ENCODE measurements at places on chromosomes 2 and 18.

DNA sequence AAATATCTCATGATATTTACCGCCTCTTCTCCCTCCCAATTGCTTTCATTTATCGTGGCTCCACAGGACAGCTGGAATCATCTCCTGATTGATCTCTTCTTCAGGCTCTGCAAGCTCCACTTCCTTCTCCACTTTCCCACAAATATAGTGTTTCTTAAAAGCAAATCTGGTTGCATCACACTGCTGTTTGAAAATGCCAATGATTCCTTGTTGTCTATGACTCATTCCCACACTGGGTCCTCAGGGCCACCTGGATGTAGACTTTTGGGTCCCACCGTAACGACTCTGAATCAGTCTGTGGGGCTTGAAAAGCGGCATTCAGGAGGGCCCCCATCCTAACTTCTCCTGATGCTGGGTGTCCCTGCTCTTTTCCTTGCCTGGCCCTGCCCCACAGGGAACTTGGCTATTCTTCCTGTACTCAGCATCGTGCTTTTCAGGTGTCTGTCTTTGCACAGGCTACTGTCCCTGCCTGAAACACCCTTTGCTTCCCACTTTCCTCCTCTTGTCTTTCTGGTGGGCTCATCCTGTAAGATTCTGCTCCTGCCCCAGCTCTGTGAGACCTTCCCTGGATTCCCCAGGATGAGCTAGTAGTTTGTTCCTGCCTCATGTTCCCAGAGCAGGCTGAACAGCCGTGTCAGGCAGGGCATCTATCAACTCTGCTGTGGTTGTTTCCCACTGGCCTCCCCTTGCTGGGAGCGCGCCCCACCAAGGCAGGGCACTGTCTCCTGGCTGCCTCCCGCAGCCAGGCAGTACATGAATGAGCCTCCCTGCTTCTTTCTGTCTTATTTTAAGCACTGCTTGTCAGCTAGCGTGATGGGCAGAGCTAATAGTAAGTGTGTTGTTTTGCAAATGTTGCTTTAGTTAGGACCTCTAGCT is 111.9 kb downstream of the KCTD1 start:
- peaks cover 22% of the 10 kb centered on the region for H3K27me3 ChIP-seq
- H3K36me3 ChIP-seq, result no peaks in the 10 kb centered on the region
- no peak overlapping the region for H3K27ac ChIP-seq
- H3K4me1 ChIP-seq, result peaks cover 3% of the 10 kb centered on the region

DNA sequence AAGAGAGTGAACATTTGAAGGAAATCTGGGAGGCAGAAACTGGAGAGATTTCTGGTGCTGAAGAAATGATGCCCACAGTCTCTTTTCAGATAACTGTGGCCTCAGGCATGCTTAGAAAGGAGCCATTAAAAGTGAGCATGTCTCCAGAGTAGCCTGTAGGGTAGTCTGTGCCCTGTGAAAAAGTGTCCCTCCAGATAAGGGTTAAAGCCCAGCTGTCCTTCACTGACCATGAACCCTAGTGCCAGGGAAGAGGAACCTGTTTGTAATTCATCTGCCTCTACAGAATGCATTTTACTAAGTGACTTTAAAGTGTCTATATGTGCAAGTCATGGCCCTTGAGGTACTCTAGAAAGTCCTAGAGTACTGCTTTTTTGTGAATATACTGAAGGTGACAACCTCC is 30.5 kb upstream of the EHBP1 start:
- DNase-seq, result no peak
- H3K4me1 ChIP-seq, result no peaks in the 10 kb centered on the region
- H3K27ac ChIP-seq, result no peak overlapping the region
- H3K27me3 ChIP-seq, result no peaks in the 10 kb centered on the region

DNA sequence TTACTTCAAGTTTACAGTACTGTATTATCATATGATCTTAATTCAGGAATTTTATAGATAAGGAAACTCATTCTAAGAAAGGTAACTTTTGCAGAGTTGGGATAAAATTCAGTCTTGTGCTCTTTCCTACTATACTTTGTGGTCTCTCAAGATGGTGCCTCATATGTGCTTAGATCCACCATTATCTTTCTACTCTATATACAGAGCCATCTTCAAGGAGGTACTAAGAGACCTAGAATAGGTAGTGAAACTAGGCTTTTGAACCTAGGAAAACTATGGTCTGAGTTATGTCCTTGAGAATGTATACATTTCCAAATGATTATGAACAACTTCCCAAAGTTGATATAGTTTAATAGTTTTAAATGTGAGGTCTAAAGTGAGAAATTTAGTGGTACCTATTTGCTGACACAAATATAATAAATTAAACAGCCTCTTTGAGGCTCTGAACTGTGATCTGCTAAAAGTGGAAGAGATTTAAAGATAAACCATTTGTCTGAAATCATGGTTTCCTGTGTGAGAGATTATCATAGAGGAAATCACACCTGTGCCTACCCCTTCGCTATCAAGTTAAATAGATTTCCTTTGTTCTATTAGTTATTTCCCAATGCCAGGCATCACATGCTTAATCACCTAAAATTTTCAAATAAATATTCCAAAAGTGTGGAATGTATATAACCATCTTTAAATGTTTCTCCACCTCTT is 27.2 kb downstream of the ACAA2 start:
- no peak overlapping the region for H3K27ac ChIP-seq
- H3K27me3 ChIP-seq, result no peaks in the 10 kb centered on the region
- peaks cover 2% of the 10 kb centered on the region for H3K4me1 ChIP-seq
- H3K36me3 ChIP-seq, result peaks cover 34% of the 10 kb centered on the region

DNA sequence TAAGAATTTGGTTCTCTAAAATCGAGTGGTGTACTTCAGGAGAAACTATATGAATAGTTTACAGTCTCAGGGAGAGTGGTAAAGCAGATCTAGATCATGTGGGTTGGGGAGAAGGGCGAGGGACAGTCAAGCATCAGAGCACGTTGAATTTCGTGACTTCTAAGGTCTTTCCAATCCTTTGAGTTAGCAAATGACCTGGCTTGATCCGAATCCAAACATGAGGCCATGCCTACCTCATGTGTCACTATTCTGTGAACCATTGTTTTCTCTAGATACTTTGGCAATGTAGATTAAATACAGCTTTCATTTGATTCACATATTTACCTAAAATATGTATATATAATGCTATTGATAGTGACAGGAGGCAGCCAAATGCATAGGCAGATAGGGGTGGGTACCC is 674.9 kb downstream of the NYAP2 start:
- H3K27me3 ChIP-seq, result no peaks in the 10 kb centered on the region
- H3K36me3 ChIP-seq, result no peaks in the 10 kb centered on the region
- no peak overlapping the region for H3K4me3 ChIP-seq
- DNase-seq, result no peak
- H3K27ac ChIP-seq, result no peak overlapping the region

- no peaks in the 10 kb centered on the region for H3K4me1 ChIP-seq
- H3K4me3 ChIP-seq, result no peak overlapping the region
- H3K27ac ChIP-seq, result no peak overlapping the region
- no peaks in the 10 kb centered on the region for H3K36me3 ChIP-seq
- no peak for DNase-seq
- peaks cover 13% of the 10 kb centered on the region for H3K27me3 ChIP-seq
Observed at GRCh38 chr18:3824101-3824500, 374.1 kb downstream of the TGIF1 start.

- no peak overlapping the region for H3K27ac ChIP-seq
- H3K27me3 ChIP-seq, result no peaks in the 10 kb centered on the region
- peaks cover 41% of the 10 kb centered on the region for H3K36me3 ChIP-seq
- H3K4me3 ChIP-seq, result no peak overlapping the region
Observed at GRCh38 chr2:238431-238830, 25.4 kb downstream of the SH3YL1 start.

DNA sequence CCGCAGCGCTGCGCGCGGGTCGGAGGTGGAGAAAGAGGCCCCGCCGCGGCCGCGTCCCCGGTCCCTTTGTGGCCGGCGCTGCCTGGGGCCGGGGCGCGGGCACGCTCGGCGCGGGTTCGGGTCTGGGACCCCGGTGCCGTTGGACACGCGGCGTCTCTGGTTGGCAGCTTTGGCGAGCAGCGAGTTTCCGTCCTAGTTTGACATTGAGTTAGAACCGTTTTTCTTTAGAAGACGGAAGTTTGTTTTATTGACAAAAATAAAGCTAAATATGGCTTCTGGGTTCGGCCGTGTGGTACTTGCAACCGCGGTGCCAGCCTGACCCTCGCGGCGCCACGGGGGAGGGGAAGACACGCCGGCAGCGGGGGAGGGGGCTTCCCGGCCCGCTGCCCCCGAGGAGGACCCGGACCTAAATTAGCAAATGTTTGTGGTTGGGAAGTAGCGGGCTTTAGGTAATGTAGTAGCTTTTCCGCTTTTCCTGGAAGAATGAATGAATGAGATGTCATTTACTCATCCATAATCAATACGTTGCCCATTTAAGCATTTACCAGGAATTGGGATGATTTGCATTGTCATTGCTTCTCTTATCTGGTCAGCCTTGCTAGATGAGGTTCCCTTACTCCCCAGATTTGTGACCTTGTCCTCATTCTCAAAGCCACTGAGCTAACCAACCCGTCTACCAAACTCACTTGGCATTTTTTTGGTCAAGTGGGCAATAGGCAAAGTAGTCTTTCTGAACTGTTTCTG is 530 bp downstream of the GALNT1 start:
- H3K4me1 ChIP-seq, result peaks cover 29% of the 10 kb centered on the region
- no peaks in the 10 kb centered on the region for H3K27me3 ChIP-seq
- H3K4me3 ChIP-seq, result peak overlapping the region; percentile 84
- H3K36me3 ChIP-seq, result peaks cover 23% of the 10 kb centered on the region

DNA sequence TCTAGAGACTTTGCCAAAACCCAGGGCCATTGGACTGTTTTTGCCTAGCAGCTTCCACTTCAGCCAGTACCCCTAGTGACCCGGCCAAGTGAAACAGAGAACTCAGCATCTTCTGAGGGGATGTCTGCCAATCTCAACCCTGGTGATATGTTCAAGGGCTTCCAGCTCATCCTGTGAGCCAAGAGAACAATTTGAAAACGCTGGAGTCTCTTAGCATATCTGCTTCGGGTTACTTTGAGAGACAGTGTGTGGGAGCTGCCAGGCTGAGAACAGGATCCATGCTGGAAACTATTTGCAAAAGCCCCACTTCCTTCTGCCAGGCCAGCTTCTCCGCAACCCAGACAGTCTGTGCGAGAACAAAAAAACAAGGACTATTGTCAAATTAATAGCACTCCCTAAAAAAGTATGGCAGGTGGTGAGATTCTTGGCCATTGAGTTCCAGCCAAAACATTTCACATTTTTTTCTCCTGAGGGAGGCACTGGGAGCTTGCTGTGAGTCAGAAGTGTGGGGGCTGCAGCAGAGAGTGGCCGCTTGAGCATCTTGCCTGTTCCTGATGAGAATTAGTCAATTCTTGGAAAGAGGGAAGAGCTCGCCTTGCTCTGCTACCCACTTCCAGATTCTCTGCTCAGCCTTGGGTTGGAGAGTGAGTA is 395.6 kb upstream of the TRIB2 start:
- H3K27ac ChIP-seq, result no peak overlapping the region
- H3K4me3 ChIP-seq, result no peak overlapping the region
- H3K27me3 ChIP-seq, result no peaks in the 10 kb centered on the region
- peaks cover 33% of the 10 kb centered on the region for H3K4me1 ChIP-seq
- no peak for DNase-seq

DNA sequence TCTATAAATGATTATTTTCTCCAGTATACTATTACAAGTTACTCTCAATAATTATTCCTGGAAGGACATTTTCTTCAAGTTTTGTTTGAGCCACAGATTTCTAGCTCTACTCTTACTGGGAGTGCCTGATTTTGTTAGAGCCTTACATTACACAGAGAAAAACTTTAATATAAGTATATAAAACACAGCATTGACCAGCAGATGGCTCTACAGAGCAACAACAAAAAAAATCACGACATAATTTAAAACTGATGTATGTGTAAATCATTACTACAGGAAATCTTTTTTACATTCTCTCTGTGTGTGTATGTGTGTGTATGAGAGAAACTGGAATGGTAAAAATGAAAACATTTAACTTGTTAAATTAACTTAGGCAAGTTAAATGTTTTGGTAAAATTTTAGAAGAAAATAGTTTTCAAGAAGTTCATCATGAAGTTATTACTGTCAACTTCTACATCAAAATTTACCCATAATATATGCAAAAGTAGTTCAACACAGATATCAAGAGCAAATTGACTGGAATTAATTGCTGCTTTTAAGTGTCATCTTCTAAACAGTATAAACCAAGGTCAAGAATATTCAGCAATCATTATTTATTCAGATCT is 103.3 kb downstream of the MDH1 start:
- H3K36me3 ChIP-seq, result no peaks in the 10 kb centered on the region
- no peak overlapping the region for H3K4me3 ChIP-seq
- DNase-seq, result no peak
- H3K27me3 ChIP-seq, result no peaks in the 10 kb centered on the region

DNA sequence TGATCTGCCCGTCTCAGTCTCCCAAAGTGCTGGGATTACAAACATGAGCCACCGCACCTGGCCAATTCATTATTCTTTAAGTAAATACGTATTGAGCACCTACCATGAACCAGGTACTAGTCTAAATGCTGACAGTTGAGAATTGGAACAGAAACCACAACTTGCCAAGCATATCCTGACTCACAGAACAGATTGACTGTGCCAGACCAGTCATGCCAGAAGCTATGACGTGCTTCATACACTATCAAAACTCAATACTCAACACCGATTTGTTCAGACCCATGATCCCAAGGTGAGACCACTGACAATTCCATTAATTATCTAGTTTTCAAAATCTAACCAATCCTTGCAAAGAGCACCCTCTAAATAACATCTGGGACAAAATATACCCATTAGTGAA is 148.6 kb downstream of the B3GNT2 start:
- peaks cover 47% of the 10 kb centered on the region for H3K4me1 ChIP-seq
- H3K4me3 ChIP-seq, result peak overlapping the region; percentile 22
- no peaks in the 10 kb centered on the region for H3K27me3 ChIP-seq
- H3K36me3 ChIP-seq, result no peaks in the 10 kb centered on the region

- H3K36me3 ChIP-seq, result no peaks in the 10 kb centered on the region
- no peak overlapping the region for H3K27ac ChIP-seq
- DNase-seq, result no peak
- peaks cover under 1% of the 10 kb centered on the region for H3K4me1 ChIP-seq
Observed at GRCh38 chr2:145919477-145919876, 1399.6 kb upstream of the ZEB2 start.

DNA sequence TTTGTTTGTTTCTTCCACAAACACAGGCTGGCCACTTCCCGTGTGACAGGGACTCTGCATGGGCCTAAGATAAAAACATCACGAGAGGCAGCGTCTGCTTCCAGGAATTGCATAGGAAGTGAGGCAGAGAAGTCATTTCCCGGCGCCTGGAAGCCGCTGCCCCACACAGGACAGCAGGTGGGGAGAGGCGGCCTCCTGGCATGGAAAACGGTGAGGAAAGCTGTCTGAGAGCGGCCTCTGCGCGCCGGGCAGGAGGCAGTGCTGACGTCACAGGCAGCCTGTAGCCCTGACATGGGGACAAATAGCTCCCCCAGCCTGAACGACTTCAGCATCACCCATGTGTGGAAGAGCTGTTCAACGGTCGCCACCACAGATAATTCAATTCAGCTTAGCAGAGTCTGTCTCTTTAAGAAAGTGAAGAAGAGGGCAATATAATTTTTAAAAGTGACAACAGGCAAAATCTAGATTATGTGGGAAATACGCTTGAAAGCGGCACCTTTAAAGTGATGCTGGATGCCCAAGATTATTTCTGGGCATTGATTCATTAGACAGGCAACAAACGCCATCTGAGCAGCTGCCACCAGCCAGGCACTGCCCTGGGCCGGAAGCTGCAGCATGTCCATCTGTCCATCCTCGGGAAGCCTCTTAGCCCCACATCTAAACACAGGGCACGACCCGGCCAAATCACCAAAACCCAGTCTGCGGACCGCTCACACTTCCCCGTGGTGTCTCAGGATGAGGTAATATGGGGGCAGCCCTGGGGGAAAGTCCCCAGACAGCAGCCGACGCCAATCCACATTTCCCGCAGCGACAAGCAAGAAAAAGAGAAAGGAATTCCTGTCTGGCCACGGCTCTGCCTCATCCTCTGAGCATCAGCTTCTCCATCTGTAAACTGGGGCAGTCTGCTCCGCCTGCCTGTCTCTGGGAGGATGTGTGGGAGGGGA is 138.9 kb downstream of the PXDN start:
- peaks cover 8% of the 10 kb centered on the region for H3K27me3 ChIP-seq
- DNase-seq, result peak; percentile 10
- no peaks in the 10 kb centered on the region for H3K36me3 ChIP-seq
- H3K4me3 ChIP-seq, result no peak overlapping the region

Measured in stimulated activated naive B cell treated with anti-CD40 and anti-IgM and Interleukin-4, amounts not matched to agents 10 μg/mL and 1 μg/mL and 100 μg/mL, for 72 hours (primary cell).